ENCODE measurements at places on chromosomes 3 and 15. TPM values are rescaled to one million over a fixed set of nuclear protein-coding genes. Genes with fewer than 3 reads are reported as not detected.
A peak's percentile ranks its signal among the peaks of the same experiment; 100 is the strongest.

The TRH gene
- not detected for total RNA-seq

DNA sequence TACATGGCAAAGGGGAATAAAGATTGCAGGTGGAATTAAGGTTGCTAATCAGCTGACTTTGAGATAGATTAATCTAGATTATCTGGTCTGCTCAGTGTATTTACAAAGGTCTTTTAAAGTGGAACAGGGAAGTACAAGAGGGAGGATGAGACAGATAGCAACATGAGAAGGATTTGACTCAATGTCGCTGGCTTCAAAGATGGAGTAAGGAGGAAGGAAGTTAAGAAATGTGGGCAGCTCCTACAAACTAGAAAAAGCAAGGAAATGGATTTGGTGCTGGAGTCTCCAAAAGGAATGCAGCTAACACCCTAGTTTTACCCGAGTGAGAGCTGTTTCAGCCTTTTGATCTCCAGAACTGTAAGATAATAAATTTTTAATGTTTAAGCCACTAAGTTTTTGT is 180.7 kb upstream of the TTC14 start:
- no peak for DNase-seq

DNA sequence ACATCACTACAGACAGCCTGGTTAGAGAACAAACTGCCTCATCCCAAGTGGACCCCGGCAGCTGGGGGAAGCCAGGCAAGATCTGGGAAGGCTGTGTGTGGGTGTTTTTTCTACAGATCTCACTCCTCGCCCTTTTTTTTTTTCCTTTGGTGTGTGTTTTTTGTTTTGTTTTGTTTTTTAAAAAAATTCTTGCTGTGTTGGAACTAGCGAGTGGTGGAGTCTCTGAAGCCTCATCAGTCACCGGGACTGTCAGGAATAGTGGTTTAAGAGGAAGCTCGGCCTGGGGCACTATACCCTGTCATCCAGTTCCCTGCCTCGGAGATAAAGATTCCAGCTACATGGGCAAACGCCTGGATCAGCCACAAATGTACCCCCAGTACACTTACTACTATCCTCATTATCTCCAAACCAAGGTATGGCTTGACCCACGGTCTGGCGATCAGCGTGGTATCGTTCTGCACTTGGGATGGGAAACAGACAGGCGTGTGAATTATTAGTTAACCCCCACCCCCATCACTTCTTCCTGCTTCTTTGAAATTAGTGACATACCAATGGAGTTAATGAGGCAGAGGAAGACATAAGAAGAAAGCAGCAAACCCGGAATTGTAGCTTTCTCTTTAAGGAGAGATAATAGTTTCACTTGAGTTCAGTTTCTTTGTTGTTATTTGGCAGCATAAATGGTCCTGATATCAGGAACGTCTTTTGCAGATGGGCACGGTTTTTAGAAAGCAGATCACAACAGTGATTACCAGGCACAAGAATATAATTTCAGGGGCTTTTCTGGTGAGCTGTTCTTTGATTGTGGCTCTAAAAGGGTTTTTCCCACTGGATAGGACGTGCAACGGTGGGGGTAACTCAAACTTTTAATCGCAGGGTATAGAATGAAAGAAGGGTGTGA is 722 bp downstream of the RBMS3 start:
- DNase-seq = peak; percentile 27

- no peak for DNase-seq
These were observed 68.4 kb downstream of the BFSP2 start for GRCh38 chr3:133468251-133468721.

The SYNPR gene
- total RNA-seq = 10.4 TPM

The ALPK3 gene
- 59.9 TPM for total RNA-seq

The BCL2A1 gene
- 1.8 TPM for total RNA-seq

- DNase-seq = no peak
These were observed 94.0 kb downstream of the ETFA start for GRCh38 chr15:76217029-76217881.

The GPR62 gene
- total RNA-seq = 0.53 TPM

- DNase-seq = no peak
These were observed 1.4 kb downstream of the LRRC31 start for GRCh38 chr3:169868369-169868768.

The CHRNA5 gene
- total RNA-seq = 2.6 TPM

DNA sequence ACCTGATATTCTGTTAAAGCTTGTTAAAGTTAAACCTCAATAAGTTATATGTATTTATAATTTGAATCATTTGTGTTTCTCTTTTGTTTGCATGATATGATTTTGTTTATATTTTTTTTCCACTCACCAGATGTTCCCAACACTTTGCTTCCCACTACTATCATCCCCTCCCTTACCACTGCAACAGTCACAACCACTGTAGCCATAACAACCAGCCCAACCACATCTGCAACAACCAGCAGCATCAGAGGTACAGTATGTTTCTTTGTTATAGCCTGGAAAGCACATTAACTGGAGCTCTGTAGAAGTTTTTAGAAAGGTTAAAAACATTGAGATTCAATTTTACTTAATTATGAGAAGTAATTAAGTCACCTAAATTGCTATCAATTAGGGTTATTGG is 1011.9 kb downstream of the VGLL3 start:
- DNase-seq = no peak

DNA sequence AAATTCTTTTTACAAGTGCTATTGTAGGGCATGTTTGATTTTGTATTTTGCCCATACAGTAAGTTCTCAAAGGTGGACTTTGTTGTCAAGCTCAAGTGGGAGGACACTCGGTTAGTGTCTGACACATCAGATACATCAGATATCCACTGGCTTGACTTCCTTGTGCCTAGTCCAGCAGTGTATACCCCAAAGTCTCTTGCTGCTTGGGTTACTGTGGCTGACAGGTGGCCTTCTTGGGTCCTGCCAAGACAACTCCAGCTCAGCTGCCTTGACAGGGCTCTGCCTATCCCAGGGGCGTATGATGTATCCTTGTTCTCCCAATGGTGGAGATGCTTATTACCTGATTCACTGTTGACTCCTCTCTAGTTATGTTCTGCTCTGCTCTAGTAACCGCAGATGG is 214.9 kb downstream of the CBLB start:
- DNase-seq = no peak

DNA sequence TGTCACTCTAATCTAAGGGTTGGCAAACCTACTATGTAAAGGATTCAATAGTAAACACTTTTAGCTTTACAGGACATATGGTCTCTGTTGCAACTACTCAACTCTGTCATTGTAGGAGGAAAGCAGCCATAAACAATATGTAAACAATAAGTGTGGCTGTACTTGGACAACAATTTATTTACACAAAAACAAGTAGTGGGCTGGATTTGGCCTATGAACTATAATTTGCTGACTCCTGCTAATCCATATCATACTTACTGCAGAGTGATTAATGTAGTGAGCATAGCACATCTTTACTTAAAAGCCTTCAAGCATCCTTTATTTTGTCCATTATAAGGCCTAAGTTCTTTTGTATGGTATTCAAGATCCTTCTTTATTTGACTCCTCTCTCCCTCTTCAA is 441.9 kb downstream of the ZIC1 start:
- DNase-seq = no peak
